Upper lobe of right lung (tissue), 1 donor: ENCODE measurements at places on chromosomes 6 and 20. TPM values are rescaled to one million over a fixed set of nuclear protein-coding genes. Genes with fewer than 3 reads are reported as not detected.
A peak's percentile ranks its signal among the peaks of the same experiment; 100 is the strongest.

GRCh38 chr20:20786428-20786827, 74.0 kb upstream of the RALGAPA2 start:
- H3K4me3 ChIP-seq = no peak overlapping the region
- H3K4me1 ChIP-seq = peaks cover 18% of the 10 kb centered on the region
- H3K27ac ChIP-seq = no peak overlapping the region
- H3K36me3 ChIP-seq = no peaks in the 10 kb centered on the region
- no peak for DNase-seq

DNA sequence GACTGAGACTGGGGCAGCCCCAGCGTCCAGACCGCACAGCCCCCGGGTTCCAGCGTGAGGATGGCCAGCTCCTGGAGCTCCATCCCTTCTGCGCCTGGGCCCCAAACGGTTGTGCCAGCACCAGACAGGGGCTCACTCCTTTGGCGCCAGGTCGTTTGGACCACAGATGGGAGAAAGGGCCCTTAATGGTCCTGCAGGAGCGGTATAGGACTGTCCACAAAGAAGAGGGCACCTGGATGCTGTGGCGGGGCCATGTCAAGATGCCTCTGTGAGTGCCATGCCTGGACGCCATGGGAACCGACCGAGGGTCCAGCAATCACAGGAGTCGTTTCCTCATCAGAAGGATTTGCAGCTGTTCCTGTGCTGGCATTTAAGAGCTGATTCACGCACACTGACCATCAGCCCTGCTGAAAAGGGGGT, 82.7 kb downstream of the DLL1 start:
- H3K27ac ChIP-seq = no peak overlapping the region
- no peaks in the 10 kb centered on the region for H3K36me3 ChIP-seq
- peaks cover 21% of the 10 kb centered on the region for H3K27me3 ChIP-seq
- H3K4me1 ChIP-seq = no peaks in the 10 kb centered on the region
- no peak overlapping the region for H3K4me3 ChIP-seq

Gene MOXD1
- 24.0 TPM for total RNA-seq

GRCh38 chr6:53892707-53893106, 97.9 kb downstream of the LRRC1 start:
- H3K4me3 ChIP-seq = no peak overlapping the region
- H3K36me3 ChIP-seq = no peaks in the 10 kb centered on the region
- no peak for DNase-seq
- no peak overlapping the region for H3K27ac ChIP-seq

Gene TMC2
- 0.43 TPM for total RNA-seq

DNA sequence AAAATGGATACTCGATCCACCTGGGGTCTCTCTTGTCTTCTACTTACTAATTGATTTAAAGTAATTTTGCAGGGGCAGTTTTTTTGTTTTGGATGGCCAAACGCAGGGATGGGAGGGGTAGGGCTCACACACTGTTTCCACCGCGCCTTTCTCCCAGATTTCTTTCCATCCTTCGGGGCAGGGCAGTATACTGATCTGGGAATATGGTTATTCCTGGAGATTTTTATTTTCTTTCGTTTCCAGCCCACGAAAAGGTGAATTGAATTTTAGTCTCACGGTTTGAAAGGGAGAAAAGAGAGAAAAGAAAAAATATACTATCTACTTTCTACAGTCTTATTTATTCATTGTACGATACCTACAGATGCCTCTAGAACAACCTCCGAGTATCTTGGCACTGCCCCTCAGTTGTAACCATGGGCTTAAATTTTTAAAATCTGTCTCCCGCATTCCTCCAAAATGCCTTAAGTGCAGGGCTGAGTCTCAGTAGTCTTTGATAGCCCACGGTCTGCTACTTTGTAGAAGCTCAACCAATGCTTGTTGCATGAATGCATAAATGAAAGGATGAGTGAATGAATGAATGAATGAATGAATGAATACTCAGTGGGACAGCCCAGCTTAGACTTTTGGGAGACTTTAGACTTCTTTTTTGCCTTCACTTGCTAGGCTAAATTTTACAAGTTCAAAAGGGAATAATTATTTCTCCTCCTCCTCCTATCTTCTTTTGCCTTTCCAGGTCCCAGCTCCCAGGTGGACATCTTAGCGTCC, 18.1 kb upstream of the TRIM27 start:
- peaks cover 12% of the 10 kb centered on the region for H3K4me1 ChIP-seq
- H3K27me3 ChIP-seq = no peaks in the 10 kb centered on the region
- H3K27ac ChIP-seq = peak overlapping the region; percentile 77
- DNase-seq = no peak
